Activated CD4-positive, alpha-beta T cell treated with anti-CD3 and anti-CD28 coated beads, Interleukin-2, amount 10 ng/mL, durations not matched to agents 7 days and 5 days (primary cell): ENCODE measurements at places on chromosomes 4 and X. TPM values are rescaled to one million over a fixed set of nuclear protein-coding genes. Genes with fewer than 3 reads are reported as not detected.

Gene TMSB15C
- 4.1 TPM for total RNA-seq

Gene ZAR1
- total RNA-seq = not detected

Gene ADGRG2
- total RNA-seq = not detected

Gene TMEM156
- 19.5 TPM for total RNA-seq

Gene GDPD2
- 0.23 TPM for total RNA-seq

Gene CHRDL1
- not detected for total RNA-seq

Gene SUPT20HL2
- not detected for total RNA-seq

Gene NPY2R
- total RNA-seq = not detected

Gene CT45A10
- not detected for total RNA-seq

Gene MAGIX
- 2.8 TPM for total RNA-seq

Gene ZNF157
- total RNA-seq = 0.42 TPM

Gene MSANTD1
- 0.87 TPM for total RNA-seq

Gene CLCN5
- 3.6 TPM for total RNA-seq

Gene ADH1A
- total RNA-seq = not detected

Gene GAGE12F
- total RNA-seq = not detected

Gene AKAP17A
- total RNA-seq = 61.6 TPM

Gene NPY1R
- not detected for total RNA-seq

Gene CLNK
- not detected for total RNA-seq

Gene TKTL2
- not detected for total RNA-seq

Gene CDKL2
- 0.74 TPM for total RNA-seq

Gene TMPRSS11B
- total RNA-seq = not detected

Gene DCAF12L2
- total RNA-seq = not detected

Gene CD38
- 95.3 TPM for total RNA-seq
